CD14-positive monocyte (primary cell): ENCODE measurements at places on chromosomes 1 and 21.
A peak's percentile ranks its signal among the peaks of the same experiment; 100 is the strongest.

DNA sequence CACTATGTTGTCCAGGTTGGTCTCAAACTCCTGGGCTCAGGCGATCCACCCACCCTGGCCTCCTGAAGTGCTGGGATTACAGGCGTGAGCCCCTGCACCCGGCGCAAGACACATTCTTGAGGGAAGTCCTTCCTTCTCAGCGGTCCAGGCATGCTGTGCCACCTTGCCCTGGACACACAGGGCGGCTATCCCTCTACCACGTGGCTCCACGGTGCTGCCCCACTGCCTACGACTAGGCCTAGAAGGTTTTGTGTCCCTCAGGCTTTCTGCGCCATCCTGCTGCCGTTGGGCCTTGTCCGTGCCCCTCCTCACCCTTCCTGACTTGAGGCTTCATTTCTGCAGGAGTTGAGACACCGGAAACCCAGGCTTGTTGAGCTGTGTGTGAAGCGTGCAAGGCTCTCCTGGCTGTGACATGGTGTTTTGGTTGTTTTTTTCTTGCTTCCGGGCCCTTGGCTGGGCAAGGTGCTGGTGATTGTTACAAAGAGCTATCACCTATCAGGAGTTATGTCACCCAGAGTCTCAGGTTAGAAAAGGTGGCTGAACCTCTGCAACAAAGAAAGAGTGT is 13.9 kb downstream of the C1orf174 start:
- peaks cover 19% of the 10 kb centered on the region for H3K4me1 ChIP-seq
- H3K27ac ChIP-seq: no peak overlapping the region
- peaks cover 75% of the 10 kb centered on the region for H3K36me3 ChIP-seq
- DNase-seq: no peak
- H3K27me3 ChIP-seq: no peaks in the 10 kb centered on the region

DNA sequence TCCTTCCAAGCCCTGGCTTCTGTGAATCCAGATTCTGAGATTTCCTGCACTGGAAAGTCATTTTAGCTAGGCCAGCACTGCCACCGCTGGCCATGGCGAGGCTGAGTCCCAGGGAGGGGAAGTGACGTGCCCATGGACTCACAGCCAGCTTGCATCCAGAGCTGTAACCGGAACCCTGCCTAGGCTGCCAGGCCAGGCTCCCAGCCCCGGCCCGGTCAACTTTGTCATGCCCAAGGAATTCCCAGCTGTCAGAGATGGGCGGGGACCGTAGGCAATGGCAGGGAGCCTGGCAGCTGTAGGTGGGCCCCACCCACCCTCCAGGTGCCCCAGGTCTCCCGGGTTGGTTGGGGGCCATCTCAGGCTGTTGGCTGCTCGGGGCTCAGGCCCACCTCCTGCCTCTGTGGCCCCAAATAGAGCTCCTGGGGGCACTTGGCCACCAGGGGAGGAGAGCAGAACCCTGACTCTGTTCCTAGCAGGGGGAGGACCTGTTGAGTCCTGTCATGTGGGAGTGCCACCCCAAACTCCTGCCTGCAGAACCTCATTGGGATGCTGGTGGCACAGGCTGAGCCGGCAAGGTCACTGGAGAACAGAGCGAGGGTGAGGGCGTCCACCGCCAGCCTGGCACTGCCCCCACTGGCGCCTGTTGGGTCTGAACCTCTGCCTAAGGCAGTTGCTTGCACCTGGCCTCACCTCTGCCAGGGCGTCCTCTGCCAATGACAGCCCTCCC is 57.8 kb downstream of the FOXO6 start:
- H3K36me3 ChIP-seq: no peaks in the 10 kb centered on the region
- no peak for DNase-seq
- no peak overlapping the region for H3K27ac ChIP-seq
- H3K4me1 ChIP-seq: peaks cover 10% of the 10 kb centered on the region
- no peaks in the 10 kb centered on the region for H3K27me3 ChIP-seq
- H3K4me3 ChIP-seq: no peak overlapping the region

GRCh38 chr21:36429947-36430546 is 44.9 kb downstream of the CHAF1B start:
- H3K27me3 ChIP-seq: peaks cover 14% of the 10 kb centered on the region
- peaks cover 22% of the 10 kb centered on the region for H3K4me1 ChIP-seq
- H3K27ac ChIP-seq: peak overlapping the region; percentile 61
- peak overlapping the region; percentile 18 for H3K4me3 ChIP-seq

DNA sequence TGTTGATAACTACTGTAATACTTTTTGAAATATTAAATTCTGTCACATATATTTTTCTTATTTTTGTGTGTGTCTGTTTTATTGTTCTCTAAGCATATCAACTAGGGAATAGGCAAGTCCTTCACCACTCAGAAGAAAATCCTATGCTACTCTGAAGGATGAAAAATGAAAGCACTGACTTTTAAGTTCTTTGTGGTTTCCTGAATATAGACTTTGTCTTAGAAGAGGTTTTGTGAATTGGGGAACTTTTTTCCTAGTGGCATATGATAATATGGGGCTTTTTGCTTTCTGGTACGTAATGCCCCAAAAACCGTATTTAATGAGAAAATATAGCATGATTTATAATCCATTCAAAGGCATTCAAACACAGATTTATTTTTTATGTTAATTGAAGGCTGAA is 136.0 kb downstream of the SNX7 start:
- H3K27me3 ChIP-seq: no peaks in the 10 kb centered on the region
- no peak for DNase-seq
- no peak overlapping the region for H3K27ac ChIP-seq
- no peaks in the 10 kb centered on the region for H3K4me1 ChIP-seq

GRCh38 chr21:41361053-41361785 is 608 bp upstream of the MX2 start:
- H3K4me1 ChIP-seq: peaks cover 42% of the 10 kb centered on the region
- H3K36me3 ChIP-seq: peaks cover 6% of the 10 kb centered on the region
- DNase-seq: no peak
- H3K27me3 ChIP-seq: no peaks in the 10 kb centered on the region
- peak overlapping the region; percentile 99 for H3K27ac ChIP-seq
- peak overlapping the region; percentile 83 for H3K4me3 ChIP-seq

GRCh38 chr21:35833991-35834390 is 226.3 kb downstream of the SETD4 start:
- H3K4me1 ChIP-seq: no peaks in the 10 kb centered on the region
- no peaks in the 10 kb centered on the region for H3K36me3 ChIP-seq
- H3K4me3 ChIP-seq: no peak overlapping the region
